ENCODE measurements at places on chromosomes 12 and 14.

GRCh38 chr12:30805959-30806358, 51.2 kb upstream of the CAPRIN2 start:
- DNase-seq = no peak

DNA sequence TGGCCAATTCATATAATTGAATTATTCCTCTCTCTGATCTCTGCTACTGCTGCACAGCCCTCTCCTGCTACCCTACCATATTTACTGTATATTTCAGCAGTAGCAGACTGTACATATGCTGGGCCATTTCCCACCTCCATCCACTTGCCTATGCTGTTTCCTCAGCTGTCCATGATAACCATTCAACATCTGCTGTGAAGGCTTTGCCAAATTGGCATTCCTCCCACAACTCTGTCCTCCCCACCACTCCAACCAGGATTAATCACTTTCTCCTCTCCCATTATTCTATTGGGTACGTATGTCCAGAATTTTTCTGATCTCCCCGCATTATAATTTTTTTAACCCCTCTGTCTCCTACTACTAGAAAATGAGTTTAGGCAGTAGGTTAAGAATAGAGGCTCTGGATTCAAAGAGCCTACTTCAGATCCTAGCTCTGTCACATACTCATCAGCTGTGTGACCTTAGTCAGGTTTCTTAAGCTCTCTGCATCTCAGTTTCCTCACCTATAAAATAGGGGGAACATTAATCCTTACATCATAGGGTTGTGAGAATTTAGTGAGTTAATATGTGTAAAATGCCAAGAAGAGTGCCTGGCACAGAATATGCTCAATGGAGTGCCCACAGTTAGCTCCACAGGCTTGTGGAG, 123.3 kb downstream of the KICS2 start:
- DNase-seq = peak; percentile 49

- no peak for DNase-seq
Observed at GRCh38 chr14:72186523-72186922, 254.3 kb downstream of the RGS6 start.

GRCh38 chr12:96985515-96986362, 78.7 kb downstream of the NEDD1 start:
- no peak for DNase-seq

DNA sequence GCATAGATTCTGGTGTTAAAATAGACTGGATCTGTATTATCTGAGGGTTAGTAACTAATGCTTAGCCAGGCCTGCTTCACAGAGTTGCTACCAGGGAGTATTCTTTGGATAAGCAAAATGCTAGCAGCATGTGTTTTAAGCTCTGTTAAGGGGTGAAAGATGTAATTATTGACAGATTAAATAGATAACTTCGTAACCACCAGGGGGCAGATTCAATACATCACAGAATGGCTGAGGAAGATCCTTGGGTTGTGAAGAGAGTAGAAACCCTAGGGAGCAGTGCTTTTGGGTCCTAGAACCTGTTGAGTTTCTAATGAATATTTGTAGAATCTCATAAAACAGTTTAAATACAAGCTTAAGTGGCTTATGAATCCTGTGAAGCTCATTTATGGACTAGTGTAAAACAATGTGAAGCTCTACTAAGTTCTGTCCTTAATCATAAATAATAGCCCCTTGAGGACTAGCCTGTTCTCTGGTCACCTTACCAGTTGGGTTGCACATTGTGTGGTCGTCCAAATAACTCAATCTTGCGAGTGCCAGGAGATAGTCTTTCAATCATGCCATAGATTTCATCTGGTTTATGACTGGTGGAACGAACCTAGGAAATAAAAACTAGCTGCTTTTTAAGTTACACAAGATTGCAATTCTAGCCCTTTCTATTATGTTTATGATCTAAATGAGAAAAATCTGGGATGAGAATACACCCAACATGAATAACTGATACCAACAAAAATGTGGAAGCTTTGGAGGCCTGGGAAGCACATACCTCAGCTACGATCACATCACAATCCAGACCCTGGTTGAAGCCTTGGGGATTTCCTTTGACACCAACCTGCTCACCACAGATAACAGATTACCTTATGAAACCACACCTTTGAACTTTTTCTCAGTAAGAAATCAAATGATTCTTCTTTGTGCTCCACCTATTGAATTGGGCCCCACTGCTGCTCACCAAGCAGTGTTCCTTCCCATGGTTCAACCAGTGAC, 12.3 kb downstream of the METTL3 start:
- DNase-seq = peak; percentile 36

DNA sequence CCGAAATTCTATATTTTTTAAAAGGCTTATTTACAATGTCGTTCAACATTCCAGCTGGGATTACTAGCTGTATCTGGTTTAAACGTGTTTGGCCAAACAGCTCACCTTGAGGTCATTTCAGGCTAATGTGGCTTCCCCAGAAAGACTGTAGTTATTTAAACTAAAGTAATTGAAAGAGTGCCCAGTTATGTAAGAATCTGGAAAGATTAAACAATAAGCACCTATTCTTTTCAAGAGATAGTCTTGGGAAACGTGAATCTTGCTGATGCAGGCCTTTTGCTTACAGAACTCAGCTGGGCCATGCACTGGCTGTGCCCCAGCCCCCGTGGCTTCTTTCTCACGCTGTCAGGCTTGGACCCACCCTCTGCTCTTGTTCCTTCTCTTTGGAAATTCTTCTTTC, 24.4 kb downstream of the GLRX5 start:
- no peak for DNase-seq

DNA sequence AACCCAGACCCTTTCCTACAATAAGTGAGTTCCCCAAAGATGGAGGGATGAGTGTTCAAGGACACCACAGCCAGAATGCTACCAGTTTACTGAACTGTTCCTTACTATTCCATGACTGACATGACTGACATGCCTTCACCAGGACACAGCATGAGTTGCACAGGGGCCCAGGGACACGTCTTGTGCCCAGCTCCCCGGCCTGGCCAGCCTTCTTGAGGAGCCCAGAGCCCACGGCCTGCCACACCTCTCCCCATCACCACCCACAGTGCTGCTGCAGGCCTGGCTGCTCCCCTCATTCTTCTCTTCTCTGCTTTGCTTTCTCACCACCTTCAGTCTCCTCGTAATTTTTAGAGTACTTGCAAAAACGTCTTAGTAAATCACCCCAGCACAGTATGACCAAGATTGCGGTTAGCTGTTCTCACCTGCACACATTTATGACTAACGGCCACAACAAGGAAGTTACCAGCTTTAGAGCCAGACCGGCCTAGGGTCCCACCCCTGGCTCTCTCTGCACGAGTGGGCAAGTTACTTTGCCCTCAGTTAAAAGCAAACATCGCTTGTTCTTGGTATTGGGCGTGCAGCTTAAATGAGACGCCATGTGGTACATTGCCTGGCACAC, 18.5 kb downstream of the PPP2R5E start:
- no peak for DNase-seq

DNA sequence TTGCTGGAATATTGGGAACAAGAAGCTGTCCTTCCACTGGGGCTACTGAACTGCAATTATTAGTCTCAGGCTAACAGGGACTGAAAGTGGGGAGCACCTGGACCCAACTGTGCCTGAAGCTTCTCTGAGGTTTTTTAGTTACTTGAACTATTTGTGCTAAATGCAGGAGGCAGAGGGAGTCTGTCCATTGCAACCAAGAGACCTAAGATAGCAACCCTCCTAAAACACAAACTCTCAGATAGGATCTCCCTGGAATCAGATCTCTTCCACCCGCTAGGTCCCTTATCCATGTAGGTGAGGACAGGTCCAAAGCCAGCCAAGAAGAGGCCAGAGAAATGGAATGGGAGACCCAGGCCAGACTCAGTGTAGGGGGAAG, 58.1 kb downstream of the NCOR2 start:
- DNase-seq = no peak
